ENCODE measurements at places on chromosomes 7 and 10.

DNA sequence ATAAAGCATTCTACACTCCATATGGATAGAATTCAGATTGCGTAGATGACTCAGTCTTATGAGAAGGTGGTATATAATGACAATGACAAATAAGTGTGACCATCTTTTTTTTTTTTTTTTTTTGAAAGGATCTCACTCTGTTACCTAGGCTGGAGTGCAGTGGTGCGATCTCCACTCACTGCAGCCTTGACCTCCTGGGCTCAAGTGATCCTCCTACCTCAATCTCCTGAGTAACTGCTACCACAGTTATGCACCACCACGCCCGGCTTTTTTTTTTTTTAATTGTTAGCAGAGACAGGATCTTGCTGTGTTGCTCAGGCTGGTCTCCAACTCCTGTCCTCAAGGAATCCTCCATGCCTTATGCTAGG is 43.2 kb upstream of the NRP1 start:
- no peak for DNase-seq

DNA sequence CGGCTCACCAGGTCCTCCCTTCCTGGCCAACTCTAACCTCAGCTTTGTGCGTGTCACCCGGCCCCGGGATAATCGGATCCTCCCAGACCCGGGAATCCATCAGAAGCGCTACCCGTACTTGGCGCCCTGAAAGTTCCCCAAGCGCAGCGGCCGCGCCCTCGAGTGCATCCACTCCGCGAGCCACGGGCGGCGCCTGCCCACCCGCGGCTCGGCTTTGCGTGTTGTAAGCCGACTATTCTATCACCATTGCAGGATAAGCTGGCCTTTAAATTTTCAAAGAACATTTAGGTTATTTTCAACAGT is 35.7 kb upstream of the EBLN1 start:
- DNase-seq = no peak

DNA sequence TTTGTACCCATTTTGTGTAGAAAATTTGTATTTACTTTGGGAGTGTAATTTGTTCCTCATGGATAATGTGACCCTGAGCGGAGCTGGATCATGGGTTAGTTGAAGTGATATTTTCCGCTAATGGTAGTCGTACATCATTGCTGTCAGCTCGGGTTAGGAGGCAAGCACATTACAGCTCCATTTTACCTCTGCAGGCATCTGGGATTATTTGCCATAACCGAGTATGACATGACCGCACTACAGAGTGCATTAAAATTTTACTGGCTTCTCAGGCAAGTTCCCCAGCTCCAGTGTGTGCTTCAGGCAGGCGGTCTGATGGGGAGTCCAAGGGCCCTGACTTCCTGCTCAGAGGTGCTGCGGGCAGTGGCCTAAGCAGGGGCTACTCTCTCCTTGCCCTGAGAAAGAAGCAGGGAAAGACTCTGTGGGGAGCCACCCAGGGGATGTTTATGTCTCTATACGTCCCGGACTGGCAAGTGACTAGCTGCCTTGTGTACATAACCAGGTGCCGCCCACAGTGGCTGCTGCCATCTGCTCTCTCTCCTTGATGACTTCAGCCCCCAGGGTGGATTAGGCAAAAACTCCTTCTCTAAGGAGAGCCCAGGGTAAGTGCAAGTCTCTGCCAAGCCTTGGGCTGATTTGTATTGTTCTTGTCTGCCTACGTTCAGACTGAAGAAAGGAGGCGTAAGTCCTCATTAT is 685.3 kb upstream of the GALNT17 start:
- no peak for DNase-seq

- DNase-seq = no peak
Observed at GRCh38 chr7:17121671-17122070, 176.8 kb upstream of the AHR start.

GRCh38 chr10:117559712-117560111 is 17.2 kb downstream of the EMX2 start:
- DNase-seq = no peak

GRCh38 chr7:1555813-1556543 is at the start of gene TMEM184A:
TSS of gene TMEM184A (minus strand) at chr7:1556205. CDS start at chr7:1555484, 721 bp downstream.
- DNase-seq = no peak

DNA sequence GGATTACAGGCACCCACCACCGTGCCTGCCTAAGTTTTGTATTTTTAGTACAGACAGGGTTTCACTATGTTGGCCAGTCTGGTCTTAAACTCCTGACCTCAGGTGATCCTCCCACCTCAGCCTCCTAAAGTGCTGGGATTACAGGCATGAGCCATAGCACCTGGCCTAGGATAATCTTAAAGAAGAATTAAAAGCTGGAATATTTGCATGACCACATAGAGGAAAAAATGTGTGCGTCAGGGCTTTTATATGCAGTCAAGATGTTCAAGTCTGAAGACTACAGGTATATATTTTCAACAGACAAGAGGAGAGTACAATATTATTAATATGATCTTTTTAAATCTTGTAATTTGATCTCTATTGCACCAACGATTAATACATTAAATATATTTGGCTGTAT is 39.5 kb downstream of the GNG11 start:
- DNase-seq = no peak

DNA sequence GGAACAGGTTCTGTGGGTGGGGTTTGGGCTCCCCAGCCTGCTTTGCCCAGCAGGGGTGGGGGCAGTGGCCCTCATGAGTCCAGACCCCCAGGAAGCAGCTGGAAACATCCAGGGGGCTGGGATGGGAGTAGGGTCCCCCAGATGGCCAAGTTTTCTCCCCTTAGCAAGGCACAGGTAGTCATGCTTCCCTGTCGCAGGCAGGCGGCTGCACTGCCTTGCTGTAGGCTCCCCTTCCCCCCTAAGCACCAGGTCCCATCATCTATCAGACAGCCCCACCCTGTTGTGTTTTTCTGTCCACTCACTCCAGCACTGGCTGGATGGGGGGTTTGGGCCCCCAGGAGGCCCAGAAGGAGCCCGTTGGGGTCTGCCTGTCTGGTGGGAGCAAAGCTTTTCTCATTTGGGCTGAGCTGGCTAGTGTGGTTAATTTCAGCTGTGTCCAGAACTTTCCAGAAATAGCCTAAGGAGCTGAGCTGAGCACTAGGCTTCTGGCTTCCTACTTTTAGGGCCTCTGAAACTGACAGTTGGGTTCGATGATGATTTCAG is 7.9 kb downstream of the BRI3 start:
- no peak for DNase-seq

DNA sequence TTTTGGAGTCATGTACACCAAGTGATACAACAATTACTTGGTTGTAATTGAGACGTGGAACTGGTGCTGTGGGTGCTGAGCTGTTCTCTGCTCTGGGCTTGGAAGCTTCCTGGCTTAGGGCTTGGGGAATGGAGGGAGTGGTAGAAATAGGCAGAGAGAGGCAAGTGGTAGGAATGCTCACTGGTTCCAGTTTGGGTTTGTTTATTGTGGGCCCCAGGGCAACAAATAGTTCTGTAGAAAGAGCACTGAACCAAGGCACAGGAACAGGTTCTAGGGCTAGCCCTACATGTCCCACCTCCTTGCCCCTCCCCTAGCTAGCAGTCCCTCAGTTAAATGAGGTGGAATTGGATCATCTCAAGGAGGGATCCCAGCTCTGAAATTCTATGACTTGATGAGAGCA is 166.7 kb upstream of the HPS1 start:
- DNase-seq = no peak

DNA sequence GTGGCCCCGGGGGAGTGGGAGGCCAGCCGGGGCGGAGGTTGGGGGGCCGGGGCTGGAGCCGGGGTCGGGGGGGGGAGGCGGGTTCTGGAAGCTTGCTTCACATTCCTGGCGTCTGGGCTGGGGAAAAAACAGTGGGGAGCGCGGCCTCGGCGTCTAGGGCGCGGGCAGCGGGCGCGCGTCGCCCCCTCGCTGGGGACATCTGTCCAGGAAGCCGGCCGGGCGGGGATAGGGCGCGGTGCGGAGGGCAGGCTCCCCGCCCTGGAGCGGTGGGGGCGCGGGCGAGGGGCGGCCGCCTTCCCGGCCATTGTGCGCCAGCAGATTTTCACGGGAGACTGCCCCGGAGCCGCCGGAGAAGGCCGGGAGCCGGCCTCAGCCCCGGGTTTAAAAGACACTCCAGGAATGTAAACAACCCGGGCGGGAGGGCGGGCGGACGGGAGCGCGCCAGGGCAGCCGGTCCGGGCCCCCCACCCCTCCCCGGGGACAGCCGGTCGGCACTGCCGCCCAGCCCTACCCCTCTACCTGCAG is 1.4 kb downstream of the ZMIZ1 start:
- no peak for DNase-seq

DNA sequence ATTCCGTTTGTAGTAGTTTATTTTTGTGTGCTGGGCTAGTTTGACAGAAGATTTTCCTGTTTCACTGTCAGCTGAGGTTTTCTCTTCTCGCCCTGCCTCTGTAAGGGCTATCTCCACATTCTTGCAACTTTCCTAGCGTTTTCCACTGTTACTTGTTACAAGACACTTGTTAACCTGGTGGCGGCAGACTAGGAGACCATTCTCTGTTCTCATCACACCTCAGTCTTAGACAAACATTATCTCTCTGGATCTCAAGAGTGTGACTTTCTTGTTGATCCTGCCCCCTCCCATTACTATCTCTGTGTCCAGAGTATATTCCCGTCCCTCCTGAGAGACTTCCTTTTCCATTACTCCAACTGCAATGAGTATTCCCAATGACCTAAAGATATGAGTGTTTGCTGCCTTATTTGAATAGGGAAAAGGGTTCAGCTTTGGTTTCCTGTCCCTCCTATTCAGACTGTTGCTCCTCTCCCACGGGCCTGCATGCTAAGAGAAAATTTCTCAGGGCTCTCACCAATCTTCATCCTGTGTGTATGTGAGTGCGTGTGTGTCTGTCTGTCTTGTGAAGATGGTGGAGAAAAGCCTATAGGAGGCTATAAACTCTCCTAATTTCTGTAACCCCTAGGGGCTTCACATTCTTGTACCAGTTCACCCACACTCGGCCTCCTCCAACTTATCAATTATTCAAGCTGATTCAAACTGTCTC is 722.4 kb upstream of the POT1 start:
- DNase-seq = no peak

- DNase-seq = no peak
Observed at GRCh38 chr10:35020481-35020880, 69.7 kb downstream of the CUL2 start.

DNA sequence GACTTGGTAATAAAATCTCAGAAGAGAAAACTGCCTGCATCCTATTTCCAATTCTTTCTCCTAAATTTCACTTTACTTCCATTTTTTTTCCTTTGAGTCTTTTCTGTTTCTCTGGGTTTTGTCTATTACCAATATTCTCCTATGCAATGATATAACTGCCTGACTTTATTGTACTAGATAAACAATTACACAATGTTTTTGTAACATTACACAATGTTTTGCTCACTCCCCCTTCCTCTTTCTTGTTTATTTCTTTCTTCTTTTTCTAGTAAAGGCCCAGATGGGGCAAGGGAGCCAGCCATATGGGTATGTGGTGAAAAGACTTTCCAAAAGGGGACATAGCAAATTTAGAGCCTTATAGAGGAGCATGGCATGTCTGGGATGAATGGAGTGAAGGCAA is 278.7 kb upstream of the PHYHIPL start:
- no peak for DNase-seq

GRCh38 chr10:7188456-7189050 is 222.3 kb downstream of the SFMBT2 start:
- no peak for DNase-seq

DNA sequence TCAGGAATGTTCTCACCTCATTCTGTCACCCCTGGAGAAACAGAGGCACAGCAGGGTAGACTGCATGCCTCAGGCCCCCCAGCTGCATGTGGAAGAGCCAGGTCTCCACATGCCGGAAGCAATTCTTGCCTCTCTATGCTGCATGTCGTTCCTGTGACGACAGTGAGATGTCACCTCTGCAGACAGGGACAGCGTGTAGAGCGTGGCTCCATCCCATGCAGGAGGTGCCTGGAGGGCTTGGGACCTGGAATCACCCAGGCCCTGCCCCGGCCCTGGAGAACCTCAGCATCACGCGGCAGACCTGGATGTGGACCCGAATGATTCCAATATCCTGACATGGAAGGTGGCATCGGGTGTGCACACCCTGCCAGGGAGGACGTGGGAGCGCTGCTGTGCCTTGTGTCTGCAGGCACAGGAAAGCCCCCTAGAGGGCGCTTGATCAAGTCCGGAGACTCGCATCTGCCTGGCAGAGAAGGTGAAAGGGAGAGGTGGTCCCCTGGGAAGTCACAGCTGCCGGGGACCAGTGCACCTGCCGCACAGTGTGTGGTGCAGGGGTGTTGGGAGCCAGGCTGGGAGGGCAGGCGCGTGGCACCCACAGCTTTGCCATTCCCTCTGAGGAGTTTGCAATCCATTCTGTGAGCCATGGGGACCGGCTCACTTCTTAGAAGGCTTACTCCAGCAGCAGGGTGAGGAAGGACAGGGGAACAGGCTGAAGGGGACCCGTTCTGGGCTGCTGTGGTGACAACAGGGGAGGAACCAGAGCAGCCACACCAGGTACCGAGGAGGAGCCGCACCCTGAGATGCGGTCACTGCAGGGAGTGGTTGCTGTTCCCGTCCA is 45.3 kb upstream of the EN2 start:
- DNase-seq = peak; percentile 32

GRCh38 chr7:38781991-38782390 is 127.0 kb downstream of the VPS41 start:
- DNase-seq = no peak

DNA sequence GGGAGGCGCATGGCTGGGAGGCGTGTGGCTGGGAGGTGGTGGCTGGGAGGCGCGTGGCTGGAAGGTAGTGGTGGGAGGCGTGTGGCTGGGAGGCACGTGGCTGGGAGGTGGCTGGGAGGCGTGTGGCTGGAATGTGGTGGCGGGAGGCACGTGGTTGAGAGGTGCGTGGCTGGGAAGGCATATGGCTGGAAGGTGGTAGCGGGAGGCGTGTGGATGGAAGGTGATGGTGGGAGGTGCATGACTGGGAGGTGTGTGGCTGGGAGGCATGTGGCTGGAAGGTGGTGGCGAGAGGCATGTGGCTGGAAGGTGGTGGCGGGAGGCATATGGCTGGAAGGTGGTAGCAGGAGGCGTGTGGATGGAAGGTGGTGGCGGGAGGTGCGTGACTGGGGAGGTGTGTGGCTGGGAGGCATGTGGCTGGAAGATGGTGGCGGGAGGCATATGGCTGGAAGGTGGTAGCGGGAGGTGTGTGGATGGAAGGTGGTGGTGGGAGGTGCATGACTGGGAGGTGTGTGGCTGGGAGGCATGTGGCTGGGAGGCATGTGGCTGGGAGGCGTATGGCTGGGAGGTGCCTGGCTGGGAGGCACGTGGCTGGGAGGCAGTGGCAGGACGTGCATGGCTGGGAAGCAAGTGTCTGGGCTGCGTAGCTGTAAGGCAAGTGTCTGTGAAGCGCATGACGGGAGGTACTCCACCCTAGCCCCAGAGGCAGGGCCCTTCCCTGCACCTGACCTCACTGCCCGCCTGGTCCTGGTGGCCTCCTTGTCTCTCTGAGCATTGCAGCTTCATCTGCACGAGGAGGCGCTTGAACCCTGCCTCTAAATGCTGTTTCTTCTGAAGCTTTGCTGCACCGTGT is 35.1 kb downstream of the FOXK1 start:
- DNase-seq = no peak

- DNase-seq = no peak
Observed at GRCh38 chr10:97713339-97713825, at the start of gene MARVELD1. TSS of gene MARVELD1 (plus strand) at chr10:97713730. CDS start at chr10:97713877, 147 bp downstream.

DNA sequence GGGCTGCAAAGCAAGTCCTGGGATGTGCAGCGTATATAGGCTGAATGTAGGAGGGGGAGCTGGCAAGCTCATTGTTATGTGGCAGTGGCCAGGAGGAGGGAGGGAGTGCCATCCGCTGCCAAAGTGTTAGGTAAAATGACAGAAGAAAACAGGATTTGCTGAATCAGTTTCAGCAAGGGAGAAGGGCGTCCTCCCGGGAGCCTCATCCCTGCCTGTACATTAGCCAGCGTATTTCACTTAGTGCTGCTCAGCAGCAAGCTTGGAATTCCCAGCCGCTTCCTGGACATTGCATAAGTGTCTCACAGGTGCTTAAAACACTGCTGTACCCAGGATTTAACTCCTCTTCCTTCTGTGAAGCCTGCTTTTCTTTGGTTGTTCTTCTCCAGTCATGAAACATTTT is 2.5 kb downstream of the NIPSNAP2 start:
- no peak for DNase-seq

Data from stimulated activated CD4-positive, alpha-beta T cell treated with anti-CD3 and anti-CD28 coated beads, Interleukin-1b, Interleukin-23, amount 100 ng/mL, for 1 hour (primary cell).